ENCODE measurements at places on chromosomes 4 and X.

DNA sequence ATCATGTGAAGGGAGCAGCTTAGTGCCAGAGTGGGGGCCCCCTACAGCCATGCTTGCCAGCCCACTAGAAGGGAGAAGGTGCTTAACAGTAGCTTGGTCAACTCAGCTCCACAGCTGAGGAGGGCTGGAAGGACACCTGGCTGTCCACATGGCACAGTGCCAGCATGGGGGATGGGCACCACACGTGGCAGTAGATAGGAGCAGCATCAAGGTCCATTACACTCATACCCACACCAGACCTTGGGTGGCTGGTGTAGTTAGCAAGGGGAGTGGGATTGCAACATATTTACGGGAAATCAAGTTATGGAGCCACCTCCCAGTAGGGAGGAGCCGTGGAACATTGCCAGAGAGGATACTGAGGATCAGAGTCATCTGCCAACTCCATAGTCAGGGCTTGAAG, 37.9 kb upstream of the SLC4A4 start:
- DNase-seq = no peak

DNA sequence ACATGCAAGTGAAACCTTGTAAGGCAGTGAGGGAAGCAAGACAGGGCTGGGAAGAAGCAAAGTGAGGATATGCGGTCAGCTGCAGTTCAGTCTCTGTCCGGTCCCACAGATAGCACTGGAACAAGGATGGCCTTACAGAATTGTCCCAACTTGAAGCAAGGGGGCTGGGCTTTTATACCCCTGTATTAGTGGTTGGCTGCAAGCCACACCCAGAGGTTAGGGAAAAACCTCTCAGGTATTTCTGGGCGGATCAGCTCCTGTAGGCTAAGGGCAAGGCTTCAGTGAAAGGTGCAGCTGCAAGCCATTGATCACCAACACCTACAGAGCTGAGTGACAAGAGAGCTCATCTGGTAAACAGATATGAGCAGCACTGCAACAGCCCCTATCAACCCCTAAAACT, 89.0 kb downstream of the KDR start:
- no peak for DNase-seq

- DNase-seq = no peak
Measured at GRCh38 chr4:25810461-25811373, 52.1 kb downstream of the SEL1L3 start.

- no peak for DNase-seq
Measured at GRCh38 chrX:24100713-24101112, 46.0 kb downstream of the EIF2S3 start.

- DNase-seq = no peak
Measured at GRCh38 chr4:44704673-44705072, 21.7 kb downstream of the GNPDA2 start.

DNA sequence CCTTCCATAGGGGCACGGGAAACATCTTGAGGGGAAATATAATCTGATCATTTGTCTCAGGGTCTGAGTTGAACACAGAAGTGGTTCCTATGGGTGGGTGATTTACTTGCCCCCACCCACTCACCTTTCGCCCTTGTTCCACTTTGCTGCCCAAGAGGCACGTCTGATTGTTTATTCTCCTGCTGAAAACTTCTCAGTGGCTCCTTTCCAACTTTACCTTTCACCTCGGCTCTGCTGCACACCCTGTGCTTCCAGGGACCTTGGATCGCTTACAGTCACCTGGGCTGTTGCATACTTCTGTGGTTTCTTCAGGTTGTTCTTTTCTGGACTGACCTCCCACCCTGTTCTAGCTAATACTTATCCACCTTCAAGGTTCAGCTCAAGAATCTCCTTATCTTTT, 213.4 kb upstream of the JADE1 start:
- peak; percentile 75 for DNase-seq

GRCh38 chr4:181959121-181959520, 284.1 kb upstream of the TENM3 start:
- no peak for DNase-seq

DNA sequence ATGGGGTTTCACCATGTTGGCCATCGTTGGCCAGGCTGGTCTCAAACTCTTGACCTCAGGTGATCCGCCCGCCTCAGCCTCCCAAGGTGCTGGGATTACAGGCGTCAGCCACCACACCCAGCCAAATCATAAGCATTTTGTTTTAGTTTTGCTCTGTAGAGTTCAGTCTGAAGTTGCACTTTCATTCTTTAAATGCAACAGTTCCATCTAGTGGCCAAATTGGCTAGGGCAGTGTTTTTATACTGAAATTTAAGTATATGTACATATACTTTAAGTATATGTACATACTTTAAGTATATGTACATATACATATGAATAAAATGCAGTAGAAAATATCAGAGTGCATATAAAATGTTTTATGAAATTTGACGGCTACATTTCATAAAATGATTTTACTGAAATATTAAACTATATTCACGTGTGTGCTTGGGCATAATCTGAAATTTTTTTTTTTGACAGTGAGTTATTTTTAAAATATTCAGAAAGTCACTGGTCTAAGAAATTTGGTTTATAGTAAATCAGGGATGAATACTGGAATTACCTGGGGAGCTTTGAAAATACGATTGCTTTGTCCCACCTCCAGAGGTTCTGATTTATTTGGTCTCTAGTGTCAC, 145.5 kb downstream of the NWD2 start:
- peak; percentile 83 for DNase-seq

DNA sequence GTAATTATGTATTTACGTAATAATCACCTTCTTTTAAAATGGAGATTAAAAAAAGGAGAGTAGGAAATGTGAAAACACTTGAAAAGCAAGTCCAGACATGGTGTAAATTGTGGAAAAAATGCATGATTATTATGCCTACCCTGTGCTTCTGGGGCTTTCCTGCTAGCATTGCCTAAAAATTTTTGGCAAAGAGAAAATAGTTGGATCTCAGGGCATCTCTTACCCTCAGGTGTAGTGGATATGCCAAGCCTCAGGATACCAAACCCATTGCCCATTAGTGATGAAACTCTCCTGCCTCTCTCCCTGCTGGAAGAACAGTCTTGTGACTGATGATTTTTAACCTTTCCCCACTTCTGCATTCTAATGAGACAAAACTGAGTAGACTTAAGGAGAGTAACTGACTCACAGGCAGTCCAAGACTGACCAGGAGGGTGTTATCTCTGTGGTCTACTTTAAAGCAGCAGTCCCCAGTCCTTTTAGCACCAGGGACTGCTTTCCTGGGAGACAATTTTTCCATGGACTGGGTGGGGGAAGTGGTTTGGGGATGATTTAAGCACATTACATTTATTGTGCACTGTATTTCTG, 174.6 kb downstream of the ZNF330 start:
- no peak for DNase-seq

DNA sequence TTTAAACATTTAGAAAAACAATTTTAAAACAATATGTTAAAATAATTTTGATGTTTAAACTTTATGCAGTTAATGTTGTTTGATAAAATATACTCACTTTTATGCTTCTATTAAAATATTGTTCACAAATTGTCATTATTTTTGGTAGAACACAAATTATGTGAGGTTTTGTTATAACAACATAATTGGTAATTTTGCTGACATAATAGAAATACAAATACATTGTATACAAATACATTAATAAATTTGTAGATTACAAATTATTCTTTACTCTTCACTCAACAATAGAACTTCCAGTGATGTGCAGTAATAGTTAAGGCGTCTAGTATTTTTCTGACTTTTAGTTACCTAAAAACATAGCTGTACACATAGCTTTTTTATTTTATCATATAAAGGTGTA, 1472.4 kb upstream of the ADGRL3 start:
- no peak for DNase-seq

GRCh38 chr4:182306792-182307507, 63.7 kb downstream of the TENM3 start:
- DNase-seq = no peak

DNA sequence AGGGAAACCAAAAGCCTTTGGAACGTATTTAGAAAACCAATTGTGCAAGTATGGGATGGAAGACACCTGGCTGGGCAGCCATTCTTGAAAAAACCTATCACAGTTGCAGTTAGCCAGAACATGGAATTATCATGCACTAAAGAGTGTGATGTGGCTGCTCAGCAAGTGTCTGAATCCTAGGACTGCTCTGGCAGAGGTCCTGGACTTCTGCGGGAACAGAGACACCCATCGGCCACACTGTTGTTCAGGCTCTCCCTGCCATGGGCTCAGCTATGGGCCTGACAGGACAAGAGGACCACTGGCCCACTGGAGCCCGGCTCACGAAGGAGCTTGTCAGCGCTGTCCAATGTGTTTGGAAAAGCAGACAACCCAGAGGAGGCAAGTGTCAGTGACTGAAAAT, 115.7 kb upstream of the GPC4 start:
- no peak for DNase-seq

- no peak for DNase-seq
Measured at GRCh38 chr4:16259889-16260246, 33.6 kb upstream of the TAPT1 start.

DNA sequence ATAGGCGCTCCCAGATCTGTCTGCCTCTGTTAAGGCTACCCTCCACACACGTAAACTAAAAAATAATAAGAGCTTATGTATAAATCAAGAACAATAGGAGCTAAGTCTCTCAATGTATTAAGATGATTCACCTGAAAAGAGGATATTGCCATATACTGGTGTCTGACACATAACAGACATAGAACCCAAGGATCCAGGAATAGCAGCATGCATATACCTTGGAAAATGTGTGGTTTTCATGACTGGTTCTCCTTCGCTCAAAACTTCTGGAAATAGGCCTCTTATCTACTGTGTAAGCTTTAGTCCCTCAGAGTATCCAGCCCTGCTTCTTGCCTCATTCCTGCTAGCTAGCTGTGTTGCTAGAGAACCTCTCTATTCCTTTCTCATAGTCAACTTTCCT, 203.7 kb upstream of the SLITRK2 start:
- no peak for DNase-seq

- DNase-seq = no peak
Measured at GRCh38 chr4:145490796-145491195, 9.1 kb downstream of the SMAD1 start.

DNA sequence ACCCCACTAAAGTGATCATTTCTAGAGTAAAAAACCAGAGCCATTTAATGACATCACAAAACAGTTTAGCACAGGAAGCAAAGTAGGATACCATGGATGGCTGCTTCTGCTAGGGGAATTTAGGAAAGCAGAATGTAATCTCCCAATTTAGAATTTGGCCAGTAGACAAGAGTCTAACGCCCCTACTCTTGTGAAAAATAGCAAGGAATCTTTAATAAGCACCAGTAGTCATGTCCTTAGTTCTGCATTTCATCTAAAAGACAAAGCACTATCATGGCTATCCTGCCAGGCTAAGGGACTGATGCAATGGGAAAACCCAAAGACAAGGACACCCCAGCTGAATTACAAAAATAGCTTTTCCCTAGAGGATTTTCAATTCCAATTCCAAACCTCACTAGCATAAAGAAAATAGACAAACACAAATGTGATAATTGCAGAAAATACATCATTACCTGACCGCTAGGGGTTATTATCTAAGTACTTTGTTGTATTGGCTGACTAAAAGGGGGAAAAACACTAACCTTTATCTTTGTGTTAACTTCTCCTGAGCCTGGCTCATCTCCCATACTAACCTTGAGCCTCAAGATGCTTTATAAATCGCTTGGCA, 2.6 kb upstream of the AMMECR1 start:
- DNase-seq = no peak

DNA sequence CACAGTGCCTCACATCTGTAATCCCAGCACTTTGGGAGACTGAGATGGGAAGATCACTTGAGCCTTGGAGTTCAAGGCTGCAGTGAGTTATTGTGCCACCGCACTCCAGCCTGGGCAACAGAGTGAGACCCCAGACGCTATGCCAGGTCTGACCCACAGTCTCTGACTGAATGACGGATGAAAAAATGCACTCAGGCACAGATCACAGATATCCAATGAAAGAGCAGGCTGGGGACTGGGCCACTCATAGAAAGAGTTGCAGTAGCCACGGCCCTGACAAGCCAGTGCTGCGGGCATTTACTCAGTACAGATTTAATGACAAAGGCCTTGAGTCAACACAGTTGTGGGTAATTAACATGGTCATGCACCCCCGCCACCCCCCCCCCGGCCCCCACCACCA, 22.7 kb downstream of the NUDT6 start:
- no peak for DNase-seq

DNA sequence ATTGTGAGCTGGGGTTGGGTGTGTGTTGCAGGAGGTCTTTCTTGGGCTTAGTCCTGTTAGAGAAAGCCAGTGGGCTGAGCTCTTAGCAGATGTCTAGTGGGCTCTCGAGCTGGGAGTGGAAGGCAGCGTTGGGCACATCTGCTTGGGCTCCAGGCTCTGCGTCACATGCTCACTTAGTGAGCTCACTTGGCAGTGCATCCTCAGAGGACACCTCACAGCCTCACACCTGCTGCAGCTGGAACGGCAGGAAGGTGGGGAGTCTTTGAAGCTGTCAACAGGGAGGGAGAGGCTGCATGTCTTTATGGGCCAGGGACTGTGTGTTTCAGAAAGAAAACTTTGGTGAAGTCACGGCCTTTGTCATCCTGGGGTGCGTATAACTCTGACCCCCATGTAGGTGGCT, 82.2 kb downstream of the PSAPL1 start:
- DNase-seq = no peak

- DNase-seq = no peak
Measured at GRCh38 chrX:85994228-85994627, 53.1 kb downstream of the CHM start.

GRCh38 chrX:9638871-9639270, 126.8 kb downstream of the GPR143 start:
- no peak for DNase-seq

DNA sequence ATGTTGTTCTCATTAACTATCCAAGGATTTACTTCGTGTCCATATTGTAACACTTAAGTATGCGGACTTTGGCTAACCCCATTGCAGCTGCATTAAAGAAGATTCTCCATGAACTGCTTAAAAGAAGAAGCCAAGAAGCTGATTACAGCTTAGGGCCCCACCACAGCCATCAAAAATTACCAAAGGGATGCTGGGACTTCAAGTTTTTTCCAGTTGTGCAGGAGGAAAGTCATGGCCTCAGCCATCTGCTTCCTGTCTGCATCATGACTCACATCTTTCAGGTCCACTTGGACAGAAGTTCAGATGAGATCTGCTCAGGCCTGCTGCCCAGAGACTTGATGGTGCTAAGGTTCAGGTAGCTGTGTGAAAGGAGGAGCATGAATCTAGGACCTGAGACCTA, 38.8 kb upstream of the CAPN6 start:
- peak; percentile 73 for DNase-seq

GRCh38 chr4:20428436-20429160, 176.9 kb downstream of the SLIT2 start:
- no peak for DNase-seq

- DNase-seq = no peak
Measured at GRCh38 chr4:7485096-7485495, 50.4 kb upstream of the PSAPL1 start.

GRCh38 chr4:89268679-89269078, 38.9 kb downstream of the GPRIN3 start:
- DNase-seq = no peak

Data from stomach (tissue), 19 donors.